NCI-H460 (cell line): ENCODE measurements at places on chromosomes 13 and 19.
A peak's percentile ranks its signal among the peaks of the same experiment; 100 is the strongest.

GRCh38 chr19:56405062-56405461 lies 930 bp downstream of the ZNF583 start:
- no peak for DNase-seq

DNA sequence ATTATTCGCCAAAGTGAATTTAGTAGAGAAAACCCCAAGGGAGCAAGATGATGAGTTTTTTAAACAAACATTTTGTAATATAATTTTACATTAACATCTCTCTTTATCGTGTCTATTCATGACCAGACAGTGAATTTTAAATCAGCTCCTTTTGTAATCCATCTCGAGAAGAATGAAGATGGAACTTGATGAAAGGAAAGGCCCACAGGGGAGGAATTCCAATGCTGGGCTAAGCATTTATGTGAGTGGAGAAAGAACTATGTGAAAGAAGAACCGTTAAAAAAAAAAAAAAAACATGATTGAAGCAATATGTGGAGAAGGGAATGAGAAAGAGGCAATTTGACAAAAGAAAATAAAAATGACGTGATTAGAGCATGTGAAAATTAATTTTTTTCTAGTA lies 170.6 kb downstream of the KCTD12 start:
- DNase-seq, result no peak

DNA sequence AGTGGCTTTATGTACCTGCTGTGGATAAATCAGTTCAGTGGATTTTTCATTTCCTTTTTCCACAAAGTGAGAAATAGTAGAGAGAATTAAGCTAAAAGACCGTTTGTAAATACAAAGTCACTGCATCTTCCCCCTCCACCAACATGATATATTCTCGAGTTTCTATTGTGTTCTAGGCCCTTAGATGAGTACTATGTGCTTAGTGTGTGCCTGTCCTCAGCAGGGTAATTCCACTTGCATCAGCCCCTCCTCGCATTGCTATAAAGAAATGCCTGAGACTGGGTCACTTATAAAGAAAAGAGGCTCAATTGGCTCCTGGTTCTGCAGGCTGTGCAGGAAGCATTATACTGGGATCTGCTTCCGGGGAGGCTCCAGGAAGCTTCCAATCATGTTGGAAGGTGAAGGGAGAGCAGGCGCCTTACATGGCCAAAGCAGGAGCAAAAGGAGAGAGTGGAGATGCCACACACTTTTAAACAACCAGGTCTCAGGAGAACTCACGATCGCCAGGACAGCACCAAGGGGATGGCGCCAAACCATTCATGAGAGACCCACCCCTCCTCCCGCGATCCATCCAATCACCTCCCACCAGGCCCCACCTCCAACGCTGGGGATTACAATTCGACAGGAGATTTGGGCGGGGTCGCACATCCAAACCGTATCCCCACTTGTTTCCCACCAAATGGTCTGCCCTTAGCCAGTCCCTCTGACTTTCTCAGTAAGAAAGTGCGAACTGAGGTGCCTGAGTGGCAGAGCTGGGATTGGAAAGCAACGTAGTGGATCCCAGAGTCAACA lies 102.3 kb upstream of the ABCC4 start:
- no peak for DNase-seq

- no peak for DNase-seq
Observed at GRCh38 chr13:90118467-90119071, 1228.9 kb upstream of the MIR17HG start.

- no peak for DNase-seq
Observed at GRCh38 chr19:58243351-58243750, 14.6 kb downstream of the ZNF544 start.

DNA sequence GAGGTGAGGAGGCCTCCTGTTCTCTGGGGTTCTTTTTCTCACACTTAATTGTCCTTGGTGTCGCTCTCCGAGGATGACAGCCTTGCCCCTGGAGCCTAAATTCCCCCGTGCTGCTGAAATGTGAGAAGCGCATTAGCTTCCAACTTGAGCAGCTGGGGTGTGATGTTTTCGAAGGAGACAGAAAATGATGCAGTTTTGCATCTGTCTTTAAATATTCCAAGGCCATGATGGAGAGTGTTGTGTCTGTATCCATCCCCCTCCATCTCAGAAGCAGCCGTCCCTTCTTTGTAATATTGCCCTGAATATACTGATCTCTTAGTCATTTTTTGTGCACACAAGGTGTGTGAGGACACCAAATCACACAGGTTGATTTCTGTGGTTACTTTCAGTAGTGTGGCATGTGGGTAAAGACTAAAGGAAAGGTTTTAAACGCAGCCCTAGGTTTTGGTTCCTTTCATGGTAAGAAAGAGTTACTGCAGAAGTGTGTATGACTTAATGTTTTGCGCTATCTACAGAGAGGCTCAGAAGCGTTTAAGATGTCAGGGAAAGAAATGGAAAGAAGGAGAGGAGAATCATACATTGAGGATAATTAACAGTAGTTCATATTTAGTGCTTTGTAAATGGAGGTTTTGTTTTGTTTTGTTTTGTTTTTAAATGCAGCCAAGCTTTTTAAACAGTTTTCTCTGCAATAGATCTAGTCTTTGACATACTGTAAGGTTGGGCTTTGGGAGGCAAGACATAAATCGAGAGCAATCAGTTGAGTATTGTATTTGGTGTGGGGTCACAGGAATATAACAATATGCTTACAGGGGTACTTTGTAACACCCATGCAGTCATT lies 1.6 kb downstream of the NBEA start:
- no peak for DNase-seq

GRCh38 chr13:105159841-105160240 lies 1375.6 kb downstream of the EFNB2 start:
- no peak for DNase-seq

DNA sequence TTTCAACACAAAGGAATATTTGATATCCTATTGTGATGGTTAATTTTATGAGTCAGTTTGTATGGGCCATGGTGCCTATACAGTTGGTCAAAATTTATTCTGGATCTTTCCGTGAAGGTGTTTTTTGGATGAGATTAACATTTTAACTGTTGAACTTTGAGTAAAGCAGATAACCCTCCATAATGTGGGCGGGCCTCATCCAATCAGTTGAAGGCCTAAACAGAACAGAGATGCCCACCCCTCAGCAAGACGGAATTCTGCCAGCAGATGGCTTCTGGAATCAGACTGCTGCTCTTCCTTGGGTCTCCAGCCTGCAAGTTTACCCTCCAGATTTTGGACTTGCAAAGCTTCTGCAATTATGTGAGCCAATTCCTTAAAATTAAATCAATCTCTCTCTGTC lies 16.0 kb downstream of the CSNK1A1L start:
- DNase-seq, result no peak

- no peak for DNase-seq
Observed at GRCh38 chr19:3075605-3076431, 13.5 kb upstream of the TLE5 start.

GRCh38 chr19:44620667-44621066 lies 7.3 kb downstream of the IGSF23 start:
- DNase-seq, result no peak

DNA sequence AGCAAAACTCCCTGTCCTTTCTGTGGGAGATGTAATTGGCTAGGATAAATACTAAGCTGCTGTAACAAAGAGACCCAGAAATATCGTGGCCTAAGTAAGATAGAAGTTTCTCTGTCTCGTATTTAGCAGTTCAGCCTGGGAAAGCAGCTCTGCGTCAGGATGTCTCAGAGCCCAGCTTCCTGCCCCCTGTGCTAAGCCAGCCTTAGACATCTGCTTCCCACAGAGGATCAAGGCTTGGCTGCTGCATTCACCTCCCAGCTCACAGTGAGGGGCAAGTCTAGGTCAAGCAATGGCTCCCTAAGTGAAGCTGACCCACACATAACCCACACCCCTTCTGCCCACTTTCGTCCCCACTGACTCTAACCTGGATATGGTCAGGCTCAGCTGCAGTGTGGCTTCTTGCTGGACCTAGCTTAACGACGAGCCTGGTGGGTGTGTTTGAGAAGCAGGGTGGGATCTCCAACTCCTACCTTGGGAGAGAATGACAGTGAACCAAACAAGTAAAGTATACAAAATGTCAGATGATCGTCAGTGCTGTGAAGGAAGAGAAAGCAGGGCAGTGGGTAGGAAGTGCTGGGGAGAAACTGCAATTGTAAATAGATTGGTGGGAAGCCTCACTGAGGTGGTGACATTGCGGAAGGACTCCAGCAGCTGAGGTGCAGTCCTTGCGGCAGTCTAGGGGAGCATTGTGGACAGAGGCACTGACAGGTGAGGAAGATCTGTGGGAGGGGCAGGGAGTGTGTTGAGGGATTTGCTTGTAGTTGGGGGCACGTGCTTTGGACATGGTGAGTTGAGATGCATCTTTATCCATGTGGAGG lies 82.9 kb downstream of the TNFRSF19 start:
- DNase-seq, result no peak

DNA sequence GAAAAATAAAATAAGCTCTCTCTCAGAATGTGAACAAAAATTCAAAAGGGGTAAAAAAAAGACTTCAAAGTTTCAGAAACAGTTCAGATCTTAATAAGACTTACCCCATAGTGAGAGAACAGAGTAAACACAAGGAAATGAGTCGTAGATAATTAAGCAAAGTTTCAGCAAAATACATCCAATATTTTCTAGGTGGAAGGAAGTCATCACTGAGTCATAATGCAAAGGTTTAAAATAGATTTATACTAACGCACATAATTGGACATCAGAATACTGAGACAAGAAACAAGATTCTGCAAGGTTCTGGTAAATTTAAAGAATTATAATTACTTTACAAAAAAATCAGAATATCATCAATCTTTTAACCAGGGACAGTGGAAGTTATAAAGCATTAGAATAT lies 1370.7 kb upstream of the ATXN8OS start:
- DNase-seq, result no peak

DNA sequence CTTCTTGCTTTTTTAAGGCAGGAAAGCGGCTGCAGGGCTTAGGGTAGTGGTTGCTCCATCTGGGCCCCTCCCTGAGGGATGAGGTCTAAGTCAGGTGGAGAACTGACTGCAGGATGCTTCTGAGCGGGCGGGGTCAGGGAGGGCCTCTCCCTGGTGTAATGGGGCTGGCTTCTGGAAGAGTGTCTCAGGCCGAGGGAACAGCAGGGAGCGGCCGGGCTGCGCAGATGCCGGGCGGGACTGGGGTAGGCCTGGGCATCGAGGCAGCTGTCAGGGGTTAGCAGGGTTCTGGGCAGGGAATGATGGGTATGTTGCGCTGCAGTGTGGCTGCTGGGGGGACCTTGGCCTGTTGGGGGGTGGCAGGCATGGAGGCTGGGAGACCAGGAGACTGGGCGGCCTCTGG lies 2.7 kb downstream of the FAM174C start:
- no peak for DNase-seq

- DNase-seq, result no peak
Observed at GRCh38 chr13:114017028-114017630, 43.3 kb upstream of the C13orf46 start.

DNA sequence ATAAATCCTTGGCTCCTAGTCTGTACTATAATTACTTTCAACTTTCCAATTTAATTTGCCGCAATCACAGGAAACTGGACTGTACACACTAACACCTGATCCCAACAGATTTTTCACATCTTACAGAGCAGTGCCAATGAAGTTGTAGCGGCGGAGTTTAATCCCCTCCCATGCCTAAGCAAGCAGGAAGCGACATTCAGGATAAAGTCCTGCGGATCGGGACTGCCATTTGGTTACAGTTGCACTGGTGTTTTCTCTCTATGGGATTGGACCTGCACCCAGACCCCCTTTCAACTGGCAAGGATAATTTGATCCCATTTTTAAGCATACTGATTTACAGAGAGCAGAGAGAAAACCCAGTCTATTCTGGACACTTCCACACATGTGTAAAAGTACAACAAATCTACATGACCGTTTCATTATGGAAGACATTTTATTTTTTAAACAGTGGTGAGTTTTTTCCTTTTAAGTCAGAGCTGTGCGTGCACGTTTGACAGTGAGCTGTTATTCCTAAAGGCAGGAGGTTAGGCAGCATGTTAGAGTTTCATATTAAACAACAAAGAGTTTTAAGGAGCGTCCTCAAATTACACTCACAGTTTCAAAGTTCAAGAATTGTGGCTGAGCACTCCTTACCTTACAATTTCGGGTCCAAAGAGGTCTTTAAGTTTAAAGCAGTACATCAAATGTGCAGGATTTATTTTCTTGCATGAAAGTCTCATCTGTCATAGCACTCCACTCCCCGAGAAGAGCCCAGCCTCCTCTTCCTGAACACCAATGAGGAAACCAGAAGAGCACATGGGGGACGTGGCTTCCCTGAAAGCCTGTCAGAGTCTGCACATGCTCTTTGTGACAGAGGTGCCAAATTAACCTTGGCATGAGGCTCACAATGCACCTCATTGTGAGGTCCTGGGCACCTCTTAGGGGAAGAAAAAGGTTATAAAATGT lies 141.6 kb upstream of the RFC3 start:
- no peak for DNase-seq

- DNase-seq, result peak; percentile 27
Observed at GRCh38 chr19:2166741-2167738, 3.3 kb downstream of the DOT1L start.

GRCh38 chr13:26693749-26694463 lies 66.7 kb downstream of the GPR12 start:
- no peak for DNase-seq

DNA sequence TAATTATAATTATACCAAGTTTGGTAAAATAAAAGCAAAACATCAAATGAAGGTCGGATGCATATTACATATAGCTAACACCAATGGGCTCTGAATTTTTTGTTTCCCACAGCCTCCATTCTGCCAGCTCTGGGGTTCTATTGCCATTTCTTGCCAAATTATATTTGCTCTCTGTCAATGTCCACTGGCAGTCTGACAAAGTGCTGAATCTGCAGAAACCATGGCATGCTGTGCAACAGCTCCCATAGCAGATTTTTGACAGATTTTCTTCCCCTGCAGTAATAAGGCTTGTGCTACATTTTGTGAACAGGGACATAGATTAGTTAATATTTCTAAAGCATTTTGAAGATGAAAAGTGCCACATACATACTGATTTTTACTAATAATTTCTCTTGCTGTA lies 1102.1 kb downstream of the DIAPH3 start:
- no peak for DNase-seq

DNA sequence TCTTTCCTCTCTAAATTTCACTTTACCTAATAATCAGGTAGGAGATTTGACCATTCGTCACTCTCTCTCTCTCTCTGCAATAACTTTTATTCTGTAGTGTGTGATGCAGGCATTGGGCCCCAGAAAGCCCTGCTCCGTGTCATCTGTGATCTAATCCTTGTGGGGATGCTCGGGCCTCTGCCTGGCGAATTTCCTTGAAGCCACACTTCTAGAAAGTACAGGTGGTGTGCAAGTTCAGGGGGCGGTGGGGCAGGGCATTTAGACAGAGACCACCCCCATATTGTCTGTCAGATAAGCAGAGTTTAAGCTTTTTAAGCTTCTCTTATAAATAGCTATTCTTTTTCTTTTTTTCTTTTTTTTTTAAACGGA lies 53.4 kb upstream of the GPR12 start:
- DNase-seq, result no peak

DNA sequence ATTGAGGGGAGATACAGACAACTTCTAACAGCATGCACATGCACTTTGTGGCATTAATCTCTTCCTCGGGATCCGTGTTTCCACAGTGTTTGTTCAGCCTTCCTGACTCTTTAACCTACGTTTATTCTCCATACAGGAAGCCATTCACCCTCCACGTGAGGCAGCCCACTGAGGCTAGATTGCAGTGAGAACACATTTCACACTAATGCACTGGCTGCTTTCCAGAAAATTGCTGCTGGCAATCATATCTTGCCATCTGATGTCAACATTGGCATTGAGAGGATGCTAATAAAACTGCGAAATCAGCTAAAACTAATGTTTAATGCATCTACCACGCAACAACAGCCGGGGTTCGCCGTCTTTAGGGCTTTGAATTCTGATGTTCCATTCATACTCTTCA lies 30.0 kb downstream of the DCLK1 start:
- no peak for DNase-seq
